ENCODE measurements at places on chromosomes 1 and 21. TPM values are rescaled to one million over a fixed set of nuclear protein-coding genes. Genes with fewer than 3 reads are reported as not detected.

GRCh38 chr1:186834399-186834958 is 5.7 kb downstream of the PLA2G4A start:
- no peak for DNase-seq

GRCh38 chr21:39168800-39169199 is 14.5 kb downstream of the PSMG1 start:
- no peak for DNase-seq

Gene KCNA3
- total RNA-seq: 9.1 TPM

Gene CRYAA
- not detected for total RNA-seq

Gene ZMYND12
- 0.45 TPM for total RNA-seq

Gene RNPC3
- 26.7 TPM for total RNA-seq

- no peak for DNase-seq
These were observed 13.8 kb downstream of the UBASH3A start for GRCh38 chr21:42417533-42417932.

- no peak for DNase-seq
These were observed 1252.1 kb upstream of the ADGRL4 start for GRCh38 chr1:80258659-80259058.

Gene XCL2
- 1.5 TPM for total RNA-seq

GRCh38 chr1:230264342-230264741 is 161.8 kb downstream of the PGBD5 start:
- DNase-seq: no peak

- no peak for DNase-seq
These were observed 245.3 kb downstream of the DISC1 start for GRCh38 chr1:231871878-231872277.

Gene INAVA
- 0.09 TPM for total RNA-seq

DNA sequence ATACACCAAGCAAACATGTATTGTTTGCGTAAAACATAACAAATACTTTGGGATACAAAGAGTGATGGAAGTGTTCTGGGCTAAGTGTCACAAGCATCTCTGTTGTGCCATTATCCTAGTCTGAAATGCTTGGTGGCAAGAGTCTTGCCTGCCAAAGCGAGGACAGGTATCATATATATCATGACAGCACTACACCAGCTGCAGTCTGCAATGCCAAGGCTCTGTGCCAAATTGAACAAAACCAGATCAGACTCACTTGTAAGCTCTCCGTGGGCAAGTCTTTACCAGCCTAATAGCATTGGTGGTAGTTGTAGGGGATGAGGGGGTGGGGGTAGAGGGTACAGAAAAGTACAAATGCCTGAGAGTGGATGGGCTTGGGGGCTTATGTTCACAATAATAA is 119.2 kb downstream of the RWDD3 start:
- no peak for DNase-seq

All from activated naive CD4-positive, alpha-beta T cell treated with anti-CD3 and anti-CD28 coated beads, Interleukin-2, amount 50 U/mL, for 72 hours (primary cell).